NCI-H1436 (cell line): ENCODE measurements at places on chromosomes 12 and 14.

DNA sequence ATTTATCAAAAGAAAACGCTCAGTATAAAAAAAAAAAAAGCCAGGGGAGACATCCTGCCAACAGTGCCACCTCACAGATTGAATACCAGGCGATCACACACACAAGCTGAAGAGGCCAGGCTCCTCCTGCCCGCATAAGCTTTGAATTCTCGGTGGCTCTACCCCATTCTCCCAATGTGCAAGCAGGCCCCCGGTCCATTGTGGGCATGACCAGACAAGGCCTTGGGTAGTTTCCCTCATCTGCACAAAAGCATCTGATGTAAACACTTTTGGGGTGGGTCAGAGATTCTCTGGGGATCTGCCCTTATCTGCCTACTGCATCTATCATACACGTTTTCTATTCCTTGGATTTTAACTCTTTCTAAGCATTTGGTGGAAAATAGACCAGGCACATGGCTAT, 16.2 kb downstream of the KLRF2 start:
- DNase-seq: no peak

GRCh38 chr12:48967991-48968390, 3.5 kb downstream of the WNT10B start:
- no peak for DNase-seq

GRCh38 chr12:23657598-23657997, 291.9 kb downstream of the SOX5 start:
- no peak for DNase-seq

GRCh38 chr12:15701206-15701605, 88.0 kb downstream of the EPS8 start:
- no peak for DNase-seq

DNA sequence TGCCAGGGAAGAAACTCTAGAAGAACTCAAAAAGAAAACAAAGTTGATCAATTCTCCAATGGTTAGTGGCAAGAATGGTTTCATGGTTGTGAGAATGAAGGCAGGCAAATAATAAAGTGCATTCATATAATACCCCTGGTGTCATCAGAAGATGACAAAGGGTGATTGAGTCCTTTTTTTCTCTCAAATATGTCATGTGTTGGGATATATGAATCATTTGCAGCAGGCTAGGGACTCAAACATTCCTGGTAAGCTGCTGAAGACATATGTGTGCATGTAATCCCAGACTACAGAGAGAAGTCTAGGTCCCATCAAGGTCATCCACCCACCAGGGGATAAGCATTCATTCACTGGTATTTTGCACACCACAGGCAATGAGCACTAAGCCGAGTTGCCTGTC, 82.4 kb upstream of the MYF6 start:
- no peak for DNase-seq

- no peak for DNase-seq
Observed at GRCh38 chr14:102528431-102529170, 19.0 kb upstream of the ANKRD9 start.
